ENCODE measurements at places on chromosomes 5 and 9. TPM values are rescaled to one million over a fixed set of nuclear protein-coding genes. Genes with fewer than 3 reads are reported as not detected.

SLC25A51 gene
- 29.0 TPM for total RNA-seq

FOXD4 gene
- not detected for total RNA-seq

LRRC19 gene
- total RNA-seq, result not detected

COL23A1 gene
- total RNA-seq, result 16.5 TPM

AK8 gene
- 0.13 TPM for total RNA-seq

OR1J2 gene
- not detected for total RNA-seq

OBP2B gene
- not detected for total RNA-seq

GRCh38 chr9:36935768-36936497, 98.1 kb downstream of the PAX5 start:
- no peak for DNase-seq

DNA sequence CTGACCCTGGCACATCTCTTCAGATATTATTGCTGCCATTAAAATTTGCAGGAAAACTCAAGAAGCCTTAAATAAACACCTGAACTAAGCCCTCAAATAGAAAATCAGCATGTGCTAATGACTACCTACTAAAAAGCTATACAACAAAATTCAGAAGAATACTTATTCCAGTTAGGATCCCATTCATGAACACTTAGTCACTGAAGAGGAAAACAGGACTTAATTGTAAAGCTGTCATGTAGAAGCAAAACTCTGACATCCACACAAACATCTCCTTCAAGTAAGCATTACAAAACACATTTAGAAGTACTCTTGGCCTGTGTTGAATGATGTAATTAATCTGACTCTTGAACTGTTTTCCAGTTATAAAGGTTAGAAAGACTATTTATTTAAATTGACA, 19.9 kb downstream of the ELL2 start:
- no peak for DNase-seq

- no peak for DNase-seq
Observed at GRCh38 chr5:107208867-107209266, 461.9 kb downstream of the EFNA5 start.
